ENCODE measurements at places on chromosomes 4 and X.

DNA sequence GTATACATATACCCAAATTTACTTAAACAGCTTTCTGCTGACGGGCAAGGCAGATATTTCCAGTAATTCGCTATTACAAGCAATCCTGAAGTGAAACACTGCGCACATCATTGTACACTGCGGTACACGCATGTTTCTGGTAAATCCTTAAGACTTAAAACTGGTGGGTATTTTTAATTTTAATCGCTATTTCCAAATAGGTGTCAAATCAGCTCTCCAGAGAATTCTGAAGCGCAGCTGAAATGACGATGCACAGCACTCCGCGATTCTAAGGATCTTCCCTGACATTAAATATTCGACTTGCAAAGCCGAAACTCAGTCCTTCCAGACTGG lies 361 bp downstream of the TMEM128 start:
- DNase-seq, result no peak

GRCh38 chrX:123036401-123036800 lies 147.7 kb upstream of the GRIA3 start:
- no peak for DNase-seq

DNA sequence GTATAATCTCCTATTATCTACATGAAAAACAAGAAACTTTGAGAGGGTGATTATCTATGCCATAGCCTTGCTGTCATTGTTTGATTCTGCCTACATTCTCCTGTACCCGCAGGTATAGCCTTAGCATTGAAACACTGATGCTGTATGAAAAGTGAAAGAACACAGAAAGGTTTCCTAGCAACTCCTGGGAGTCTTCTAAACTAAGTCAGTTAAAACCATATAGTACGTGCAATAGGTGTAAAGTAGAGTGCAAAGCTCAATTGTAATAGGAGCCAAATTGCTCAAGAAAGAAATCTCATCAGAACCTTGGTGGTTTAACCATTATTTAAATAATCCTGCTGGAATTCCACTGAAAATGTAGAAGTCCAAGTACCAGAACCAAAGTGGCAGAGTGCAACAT lies 489.7 kb downstream of the PCDH10 start:
- DNase-seq, result no peak

- DNase-seq, result no peak
These were observed 17.1 kb upstream of the PAGE2B start for GRCh38 chrX:55057675-55058249.

- DNase-seq, result peak; percentile 44
These were observed 6.1 kb upstream of the HCCS start for GRCh38 chrX:11105080-11105479.

DNA sequence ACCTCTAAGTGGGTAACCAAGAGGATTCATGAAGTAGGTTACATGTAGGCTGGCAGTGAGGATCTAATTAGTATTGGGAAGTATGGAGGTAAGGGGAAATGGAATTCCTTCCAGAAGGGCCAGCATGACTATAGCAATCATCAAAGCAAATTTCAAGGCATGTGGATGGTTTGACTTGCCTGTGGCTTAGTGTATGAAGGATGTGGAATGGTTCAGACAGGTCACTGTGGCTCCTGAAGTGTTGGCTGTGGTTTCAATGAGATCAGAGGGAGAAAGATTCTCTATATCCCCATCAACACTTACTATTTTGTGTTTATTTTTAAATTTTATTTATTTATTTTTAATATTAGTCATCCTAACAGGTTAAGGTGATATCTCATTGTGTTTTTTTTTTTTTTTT lies 121.6 kb upstream of the TBC1D9 start:
- no peak for DNase-seq

DNA sequence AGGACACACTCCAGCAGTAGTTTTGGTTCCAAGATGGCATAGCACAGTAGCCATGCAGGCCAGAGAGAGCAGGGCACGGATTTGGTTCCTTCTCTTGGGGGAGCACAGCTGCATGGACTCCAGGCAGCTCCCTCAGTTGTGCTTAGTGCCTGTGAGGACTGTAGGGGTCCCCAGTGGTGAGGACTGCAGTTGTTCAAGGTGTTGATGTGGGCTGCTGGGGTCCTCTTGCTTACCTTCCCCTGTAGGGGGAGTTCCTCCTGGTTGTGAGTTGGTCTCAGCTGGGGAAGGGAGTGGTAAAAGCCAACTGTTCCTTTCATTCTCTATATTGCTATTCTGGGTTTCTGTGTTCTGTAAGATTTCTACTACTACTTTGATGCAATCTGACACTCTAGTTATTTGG lies 606.5 kb downstream of the MAGEB5 start:
- DNase-seq, result no peak

DNA sequence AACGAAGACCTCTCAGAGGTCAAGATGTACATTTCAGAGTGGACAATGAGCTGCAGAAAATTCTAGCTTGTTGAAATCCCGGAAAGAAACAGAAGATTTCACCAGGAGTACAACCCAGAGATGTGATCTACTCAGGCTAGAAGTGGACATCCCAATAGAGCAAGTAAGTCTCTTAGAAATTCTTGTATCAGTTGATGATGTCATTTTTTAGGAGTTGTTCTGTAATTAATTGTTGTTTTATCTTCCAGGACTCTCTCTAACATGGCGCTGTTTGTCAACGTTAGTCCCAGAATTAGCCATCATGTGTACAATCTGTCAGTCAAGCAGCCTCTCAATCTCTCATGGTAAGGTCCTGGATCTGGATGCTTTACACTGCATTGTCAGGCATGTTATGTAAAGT lies 174.4 kb downstream of the GRIA3 start:
- no peak for DNase-seq

GRCh38 chr4:114729068-114729738 lies 130.6 kb downstream of the UGT8 start:
- no peak for DNase-seq

DNA sequence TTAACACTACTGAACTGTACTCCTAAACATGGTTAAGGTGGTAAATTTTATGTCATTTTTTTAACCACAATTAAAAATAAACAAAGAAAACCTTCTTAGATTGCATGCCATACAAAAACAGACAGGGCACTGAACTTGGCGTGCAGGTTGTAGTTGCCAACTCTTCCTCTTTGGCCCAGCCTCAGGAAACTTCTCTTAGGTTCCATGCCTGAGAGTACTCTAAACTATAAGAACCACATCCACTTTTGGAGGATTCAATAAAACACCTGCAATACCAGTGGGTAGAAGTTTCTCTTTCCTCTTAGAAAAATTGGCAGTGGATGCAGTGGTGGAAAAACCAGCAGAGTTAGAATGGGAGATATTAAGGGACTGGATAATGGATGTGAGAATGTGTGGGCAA lies 103.4 kb downstream of the LUZP4 start:
- DNase-seq, result no peak

DNA sequence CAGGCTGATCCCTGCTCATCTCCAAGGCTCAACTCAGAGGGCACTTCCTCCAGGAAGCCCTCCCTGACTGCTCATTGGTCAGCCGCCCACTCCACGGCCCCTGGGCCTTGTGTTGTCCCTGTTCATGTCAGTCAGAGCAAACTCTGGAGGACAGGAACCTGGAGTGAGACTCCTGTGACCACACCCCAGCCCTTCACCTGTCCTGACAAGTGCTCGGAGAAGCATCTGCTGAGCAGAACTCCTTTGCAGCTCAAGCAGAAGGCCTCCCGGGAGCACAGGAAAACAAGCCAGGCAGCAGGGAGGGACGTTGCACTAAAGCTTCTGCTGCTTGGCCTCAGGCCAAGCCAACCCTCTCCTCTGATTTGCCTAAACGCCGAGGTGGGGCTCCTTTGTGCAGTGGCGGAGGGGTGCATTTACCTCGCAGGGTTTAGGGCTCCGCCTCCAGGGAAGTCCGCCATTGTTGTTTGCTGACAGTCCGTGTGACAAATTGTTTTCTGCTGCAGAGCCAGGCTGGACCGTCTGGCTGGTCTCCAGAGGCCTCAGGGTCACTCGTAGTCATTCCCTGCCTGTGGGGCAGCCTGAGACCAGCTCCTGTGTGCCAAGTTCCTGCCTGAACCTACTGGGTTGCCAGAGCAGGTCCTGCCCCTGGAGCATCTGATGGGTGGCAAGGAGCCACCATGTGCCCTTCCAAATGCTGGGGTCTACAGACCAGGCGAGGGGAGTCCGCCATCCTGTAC lies 61.8 kb downstream of the C4orf50 start:
- peak; percentile 10 for DNase-seq

GRCh38 chr4:184329659-184330400 lies 112.2 kb upstream of the ENPP6 start:
- no peak for DNase-seq
